ENCODE measurements at places on chromosomes 2 and 18.

DNA sequence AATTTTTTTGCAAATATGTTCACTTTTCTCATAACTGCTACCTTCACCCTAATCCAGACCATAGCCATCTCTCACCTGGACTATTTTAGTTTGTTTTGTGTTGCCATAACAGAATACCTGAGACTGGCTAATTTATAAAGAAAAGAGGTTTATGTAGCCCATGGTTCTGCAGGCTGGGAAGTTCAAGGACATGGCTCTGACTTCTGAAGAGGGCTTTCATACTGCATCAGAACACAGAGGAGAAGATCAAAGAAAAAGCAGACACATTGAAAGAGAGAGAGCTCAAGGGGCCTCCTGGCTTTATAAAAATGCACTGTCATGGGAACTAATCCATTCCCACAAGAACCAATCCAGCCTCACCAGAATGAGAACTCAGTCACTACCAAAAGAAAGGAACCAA is 25.0 kb upstream of the DDX18 start:
- no peak for DNase-seq

DNA sequence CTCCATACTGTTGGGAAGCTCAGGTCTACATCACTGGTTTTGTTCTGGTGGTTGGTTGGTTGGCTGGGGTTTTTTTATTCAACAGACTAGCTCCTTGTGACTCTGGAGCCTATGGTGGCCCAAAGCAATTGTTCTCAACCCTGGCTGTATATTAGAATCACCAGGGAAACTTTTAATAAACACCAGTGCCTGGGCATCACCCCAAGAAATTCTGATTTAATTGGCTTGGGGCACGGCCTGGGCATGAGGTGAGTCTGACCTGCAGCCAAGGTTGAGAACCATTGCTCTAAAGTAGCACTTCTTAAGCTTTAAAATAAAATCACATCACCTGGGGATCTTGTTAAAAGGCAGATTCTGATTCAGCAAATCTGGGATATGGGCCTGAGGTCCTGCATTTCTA is 184.1 kb downstream of the C1D start:
- no peak for DNase-seq

GRCh38 chr2:108585436-108585835 is 51.2 kb downstream of the LIMS1 start:
- DNase-seq: no peak

DNA sequence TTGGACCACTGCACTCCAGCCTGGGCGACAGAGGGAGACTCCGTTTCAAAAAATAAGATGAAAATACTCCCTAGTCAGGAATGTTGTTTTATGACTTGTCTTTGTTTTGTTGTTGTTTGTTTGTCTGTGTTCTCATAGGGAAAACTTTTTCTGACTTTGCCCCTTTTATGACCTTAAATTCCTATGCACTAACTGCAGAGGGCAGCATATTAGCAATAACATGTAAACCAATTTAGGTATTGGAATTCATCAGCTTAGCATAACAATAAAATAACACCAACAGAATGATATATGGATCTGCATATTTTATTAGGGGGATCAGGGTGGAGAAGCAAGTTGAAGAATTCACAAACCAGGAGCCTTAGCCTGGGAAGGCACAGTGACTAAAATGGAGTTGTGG is 631.5 kb downstream of the SUCLG1 start:
- no peak for DNase-seq

DNA sequence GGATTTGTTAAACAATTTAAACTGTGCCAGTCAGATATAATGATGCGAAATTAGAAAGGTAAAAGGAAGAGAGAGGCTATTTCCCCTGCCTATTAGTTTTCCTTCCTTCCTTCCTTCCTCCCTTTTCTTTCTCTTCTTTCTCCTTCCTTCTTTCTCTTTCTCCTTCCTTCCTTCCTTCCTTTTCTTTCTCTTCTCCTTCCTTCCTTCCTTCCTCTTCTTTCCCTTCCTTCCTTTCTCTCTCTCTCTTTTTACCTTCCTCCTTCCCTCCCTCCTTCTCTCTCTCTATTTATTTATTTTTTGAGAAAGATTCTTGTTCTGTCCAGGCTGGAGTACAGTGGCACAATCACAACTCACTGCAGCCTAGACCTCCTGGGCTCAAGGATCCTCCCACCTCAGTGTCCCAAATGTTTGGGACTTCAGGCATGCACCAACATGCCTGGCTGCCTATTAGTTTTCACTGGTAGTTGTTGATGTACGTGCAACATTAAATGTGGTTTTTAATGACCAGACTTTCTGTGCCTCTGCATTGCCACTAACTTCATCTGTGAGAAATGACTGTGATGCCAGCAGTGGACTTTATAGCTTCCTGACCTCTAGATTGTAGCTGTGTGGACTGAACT is 48.7 kb upstream of the NFE2L2 start:
- DNase-seq: no peak

DNA sequence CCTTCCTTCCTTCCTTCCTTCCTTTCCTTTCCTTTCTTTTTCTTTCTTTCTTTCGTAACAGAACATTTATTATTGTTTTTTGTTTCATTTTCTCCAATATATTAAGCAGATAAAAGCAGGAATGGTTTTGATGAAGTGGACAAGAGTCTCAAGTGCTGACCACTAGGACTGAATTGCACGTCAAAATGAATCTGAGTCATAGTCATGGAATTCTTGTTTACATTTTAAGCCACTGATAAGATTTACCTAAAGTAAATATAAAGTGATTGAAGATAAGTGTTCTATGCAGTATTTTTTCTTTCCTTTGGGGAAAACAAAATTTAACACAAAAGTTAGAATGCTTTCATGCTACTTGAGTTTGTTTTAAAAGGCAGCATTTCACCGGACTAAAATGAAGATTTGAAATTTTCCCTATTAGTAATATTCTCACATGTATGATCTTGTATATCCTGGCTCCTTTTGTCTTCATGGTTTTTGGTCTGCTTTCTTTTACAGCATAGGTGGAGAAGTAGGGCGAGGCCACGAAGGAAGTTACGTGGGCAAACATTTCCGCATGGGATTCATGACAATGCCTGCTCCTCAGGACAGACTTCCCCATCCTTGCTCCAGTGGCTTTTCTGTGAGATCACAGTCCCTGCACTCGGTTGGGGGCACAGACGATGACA is 113.5 kb downstream of the NYAP2 start:
- peak; percentile 71 for DNase-seq

- DNase-seq: no peak
Measured at GRCh38 chr2:155141418-155141817, 442.9 kb downstream of the KCNJ3 start.

DNA sequence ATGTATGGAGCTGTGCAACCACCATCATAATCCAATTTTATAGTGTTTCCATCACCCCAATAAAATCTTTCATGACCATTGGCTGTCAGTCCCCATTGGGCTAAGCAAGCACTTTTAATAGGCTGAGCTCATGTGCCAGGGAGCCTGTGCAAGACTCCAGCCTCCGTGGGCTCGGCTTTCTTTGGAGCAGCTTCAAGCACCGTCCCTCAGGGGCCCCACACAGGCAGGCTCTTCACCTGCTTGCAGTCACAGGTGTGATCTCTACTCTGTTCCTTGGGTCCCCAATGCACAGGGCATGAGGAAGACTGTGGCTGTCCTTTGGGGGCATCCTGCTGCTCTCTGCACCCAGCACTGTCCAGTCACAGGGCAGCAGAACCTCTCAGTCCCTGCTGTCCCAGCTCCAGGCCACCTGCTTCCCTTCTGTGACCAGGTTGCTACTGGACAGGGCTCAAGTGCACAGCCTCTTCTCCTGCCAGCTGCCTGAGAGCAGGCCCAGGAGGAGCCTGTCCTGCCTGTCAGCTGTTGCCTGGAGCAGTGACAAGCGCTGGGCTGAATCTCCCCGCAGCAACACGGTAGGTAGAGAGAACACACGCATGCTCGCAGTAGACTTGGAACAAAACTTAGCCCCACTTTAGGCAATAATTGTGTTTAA is 40.7 kb upstream of the TMEM131 start:
- DNase-seq: no peak

DNA sequence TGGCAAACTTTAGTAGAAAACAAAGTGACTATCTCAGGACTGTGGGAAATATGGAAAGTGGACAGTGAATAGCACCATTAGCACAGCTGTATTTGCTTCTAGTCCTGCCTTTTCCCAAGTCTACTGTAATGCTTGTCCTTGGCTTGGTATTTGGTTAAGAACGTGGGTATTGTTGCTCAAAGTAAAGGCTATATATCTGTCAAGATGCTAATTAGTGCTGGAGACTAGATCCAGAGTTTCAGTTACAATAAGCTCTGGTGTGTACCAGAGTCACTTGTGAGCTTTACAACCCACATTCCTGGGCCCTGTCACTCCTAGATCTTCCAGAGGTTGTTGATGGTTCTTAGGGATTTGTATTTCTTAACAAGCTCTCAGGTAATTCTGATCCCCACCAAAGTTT is 313.6 kb downstream of the SLC8A1 start:
- no peak for DNase-seq

GRCh38 chr2:236628981-236629605 is 59.5 kb downstream of the ACKR3 start:
- no peak for DNase-seq

GRCh38 chr2:7201851-7202250 is 284.6 kb downstream of the RNF144A start:
- no peak for DNase-seq

GRCh38 chr2:149021271-149021719 is 17.2 kb upstream of the LYPD6B start:
- DNase-seq: no peak

GRCh38 chr2:19552270-19552669 is 193.8 kb upstream of the OSR1 start:
- DNase-seq: no peak

GRCh38 chr18:32026491-32027086 is 8.0 kb downstream of the RNF125 start:
- no peak for DNase-seq

- DNase-seq: no peak
Measured at GRCh38 chr18:73431620-73432019, 563.8 kb upstream of the NETO1 start.

Data from EL (cell line).